Activated T-cell treated with anti-CD3 and anti-CD28 coated beads, Interleukin-2, amount 50 U/mL, for 48 hours (primary cell): ENCODE measurements at places on chromosomes 7 and 10.

DNA sequence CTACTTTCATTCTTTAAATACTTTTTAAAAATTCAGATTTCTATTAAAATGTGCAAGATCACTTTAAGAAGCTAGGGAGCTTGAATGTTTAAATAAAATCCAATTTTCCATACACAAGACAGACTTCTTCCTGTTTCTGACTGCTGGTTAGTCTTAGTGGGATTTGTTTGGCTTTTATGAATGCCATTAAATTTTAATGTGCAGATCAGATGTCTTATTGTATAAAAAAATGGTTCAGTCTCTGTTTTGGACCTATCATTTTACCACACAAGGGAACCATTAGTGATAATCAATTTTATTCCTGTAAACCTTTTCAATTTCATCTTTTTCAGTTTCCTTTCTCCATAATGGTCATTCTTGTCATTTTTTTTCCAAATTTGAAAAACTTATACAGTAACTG is 63.2 kb downstream of the VCL start:
- no peak for DNase-seq

DNA sequence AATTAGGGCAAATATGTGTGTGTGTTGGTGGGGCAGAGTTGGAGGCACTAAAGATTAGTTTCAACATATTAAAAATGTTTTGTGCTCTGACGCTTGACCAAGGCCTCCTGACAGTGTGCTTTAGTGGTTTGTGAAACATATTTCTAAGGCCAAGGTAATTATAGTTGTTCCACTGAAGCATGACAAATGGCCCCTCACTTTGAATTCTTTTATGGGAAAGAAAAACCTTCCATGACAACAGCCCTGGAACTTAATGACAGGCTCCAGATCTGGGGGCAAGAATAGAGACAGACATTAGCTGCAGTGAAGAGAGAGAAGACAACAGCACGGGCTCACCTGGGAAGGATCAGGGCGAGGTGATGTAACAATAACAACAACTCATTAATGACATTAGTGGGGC is 155.8 kb downstream of the CHN2 start:
- DNase-seq = no peak

GRCh38 chr10:43066481-43066880 is 10.4 kb upstream of the RET start:
- no peak for DNase-seq

GRCh38 chr10:127496035-127496434 is 53.1 kb upstream of the NPS start:
- DNase-seq = no peak

- no peak for DNase-seq
Observed at GRCh38 chr7:121385056-121385799, 10.9 kb downstream of the FAM3C start.

- DNase-seq = no peak
Observed at GRCh38 chr10:123323884-123324283, 169.7 kb downstream of the BUB3 start.

GRCh38 chr10:77350711-77351119 is 286.9 kb downstream of the KCNMA1 start:
- peak; percentile 66 for DNase-seq

GRCh38 chr10:22648547-22648961 is 65.8 kb downstream of the PIP4K2A start:
- no peak for DNase-seq

DNA sequence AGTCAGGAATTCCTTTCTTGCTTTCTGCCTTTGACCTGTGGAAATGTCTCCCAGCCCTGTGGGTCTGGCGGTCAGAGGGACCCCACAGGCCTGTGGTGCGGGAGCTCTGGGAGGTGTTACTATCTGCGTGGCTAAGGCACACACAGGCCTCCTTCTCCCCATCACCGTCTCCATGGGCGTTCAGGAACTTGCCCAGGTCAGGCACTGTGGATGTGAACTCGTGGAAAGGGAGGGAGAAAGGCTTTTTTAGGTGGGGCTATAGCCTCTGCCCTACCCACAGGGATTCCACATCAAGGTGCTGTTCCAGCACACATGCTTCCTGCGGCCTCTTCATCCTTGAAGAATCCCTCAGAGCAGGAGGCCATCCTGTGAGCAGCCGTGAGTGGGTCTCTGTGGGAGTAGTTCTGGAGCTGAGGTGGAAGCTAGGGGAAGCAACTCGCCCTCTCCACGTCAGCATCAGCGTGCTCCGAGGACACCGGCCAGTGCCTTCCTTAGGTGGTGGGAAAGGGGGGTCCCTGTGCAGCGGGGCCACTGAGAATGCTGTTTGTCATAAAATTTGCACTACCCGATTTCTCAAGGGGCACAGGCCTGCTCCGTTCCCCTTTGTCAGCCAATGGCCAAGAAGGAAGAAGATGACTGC is 7.5 kb upstream of the ATP6V0E2 start:
- no peak for DNase-seq

DNA sequence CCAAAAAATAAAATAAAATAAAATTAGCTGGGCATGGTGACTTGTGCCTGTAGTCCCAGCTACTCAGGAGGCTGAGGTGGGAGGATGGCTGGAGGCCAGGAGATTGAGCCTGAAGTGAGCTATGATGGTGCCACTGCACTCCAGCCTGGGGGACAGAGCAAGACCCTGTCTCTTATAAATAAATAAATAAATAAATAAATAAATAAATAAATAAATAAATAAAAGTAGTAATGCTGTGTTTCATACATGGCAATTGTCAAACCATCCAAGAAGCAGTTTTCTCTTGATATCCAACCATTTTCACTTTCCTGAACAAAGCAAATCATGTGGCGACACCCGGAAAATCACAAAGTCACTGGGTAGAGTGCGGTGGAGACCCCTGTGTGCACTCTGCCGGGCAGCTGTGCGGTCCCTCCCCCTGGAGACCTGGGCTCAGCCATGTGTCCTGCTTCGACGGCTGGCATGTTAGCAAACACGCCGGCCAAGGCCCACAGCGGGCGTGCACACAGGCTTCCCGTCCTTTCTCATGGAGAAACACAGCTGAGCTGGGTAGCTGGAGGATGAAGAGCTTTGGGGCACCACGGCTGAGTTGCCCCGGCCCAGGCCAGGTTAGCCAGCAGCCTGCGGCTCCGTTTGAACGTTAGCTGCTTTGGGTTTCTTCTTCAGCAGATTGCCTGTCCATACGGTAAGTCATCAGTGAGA is 22.3 kb upstream of the RNF32 start:
- no peak for DNase-seq

DNA sequence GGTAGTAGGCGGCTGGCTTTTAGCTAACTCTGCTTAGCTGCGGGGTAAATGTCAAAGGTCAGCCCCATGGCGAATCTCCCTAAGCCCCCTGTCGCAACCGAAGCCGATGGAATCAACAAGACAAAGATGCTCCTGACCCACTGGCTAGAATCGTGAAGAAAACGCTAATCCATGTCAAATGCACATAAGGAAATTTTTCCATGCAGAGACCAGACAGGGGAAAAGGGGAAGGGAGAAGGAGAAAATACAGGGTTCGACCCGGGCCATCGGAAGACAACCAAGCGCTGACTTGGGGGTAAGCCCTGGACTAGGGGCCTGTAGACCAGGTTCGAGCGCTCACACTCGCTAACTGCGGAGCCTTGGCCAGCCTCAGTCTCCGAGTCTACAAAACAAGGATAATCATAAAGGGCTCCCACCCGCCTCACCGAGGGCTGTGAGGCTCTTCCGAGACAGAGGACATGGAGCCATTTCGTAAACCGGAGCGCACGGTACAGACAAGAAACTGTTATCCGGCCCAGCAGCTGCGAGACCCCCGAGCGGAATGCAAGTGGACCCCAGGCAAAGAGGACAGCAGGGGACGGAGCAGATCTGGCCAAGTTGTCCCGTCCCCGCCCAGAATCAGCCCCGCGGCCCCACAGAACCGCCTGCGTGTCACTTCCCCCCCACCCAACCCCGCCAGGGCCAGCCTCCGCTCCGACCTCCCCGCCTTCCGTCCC is 507 bp downstream of the SAR1A start:
- no peak for DNase-seq

DNA sequence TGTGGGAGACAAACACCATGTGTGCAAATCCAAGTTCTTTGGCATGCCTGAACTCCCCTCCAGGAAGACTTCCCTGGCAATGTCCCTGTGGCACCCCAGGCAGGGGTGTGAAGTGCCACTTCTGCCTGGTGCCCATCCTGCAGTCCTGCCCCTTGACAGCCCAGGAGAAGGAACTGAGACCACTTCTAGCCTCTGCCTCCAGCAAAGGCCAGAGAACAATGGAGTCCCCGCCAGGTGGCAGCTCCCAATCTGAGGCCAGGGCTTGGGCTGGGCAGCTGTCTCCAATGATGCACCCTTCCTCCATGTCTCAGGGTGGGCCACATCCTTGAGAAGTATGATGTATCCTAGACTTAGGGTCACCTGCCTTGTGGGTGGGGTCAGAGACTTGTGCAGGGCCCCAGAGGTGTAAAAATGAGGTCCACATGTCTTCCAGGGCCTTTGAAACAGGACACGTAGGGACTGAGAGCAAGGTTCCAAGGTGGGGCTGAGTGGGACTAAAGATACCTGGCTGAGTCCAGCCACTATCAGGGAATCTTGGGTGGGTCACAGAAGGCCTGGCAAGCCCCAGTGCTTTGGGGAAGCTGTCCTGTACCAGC is 5.5 kb downstream of the FXYD4 start:
- DNase-seq = no peak

- no peak for DNase-seq
Observed at GRCh38 chr10:80518143-80518806, 19.4 kb upstream of the SH2D4B start.

- DNase-seq = no peak
Observed at GRCh38 chr7:47295606-47296005, 286.3 kb downstream of the TNS3 start.

DNA sequence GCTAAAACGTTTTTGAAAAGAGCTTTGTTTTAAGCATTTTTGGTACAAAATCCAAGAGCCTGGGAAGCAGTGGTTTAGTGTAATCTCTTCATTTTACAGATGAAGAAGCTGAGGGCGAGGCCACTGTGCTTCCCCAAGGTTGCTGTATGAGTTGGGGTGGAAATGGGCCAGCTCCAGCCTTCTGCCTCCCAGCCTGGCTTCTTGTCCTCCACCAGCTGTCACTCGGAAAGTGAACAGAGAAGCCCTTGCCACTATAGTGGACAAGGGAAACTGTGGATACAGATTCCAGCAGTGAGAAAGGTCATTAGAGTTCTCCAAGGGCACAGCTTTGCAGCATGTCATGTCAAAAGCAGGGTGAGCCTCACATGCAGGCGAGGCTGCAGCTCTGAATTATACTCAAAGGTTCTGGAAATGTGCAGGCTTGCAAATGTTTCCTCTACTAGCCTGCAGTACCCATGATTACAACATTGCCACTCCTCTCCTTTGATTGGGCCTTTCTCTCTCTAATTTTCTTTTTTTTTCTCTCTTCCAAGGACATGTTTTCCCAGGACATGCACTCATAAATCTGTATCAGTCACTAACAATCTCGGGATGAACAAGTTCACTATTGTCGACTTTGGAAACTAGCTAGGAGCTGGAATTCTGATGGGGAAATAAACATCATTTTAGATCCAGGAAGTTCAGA is 33.0 kb downstream of the BAMBI start:
- DNase-seq = no peak

DNA sequence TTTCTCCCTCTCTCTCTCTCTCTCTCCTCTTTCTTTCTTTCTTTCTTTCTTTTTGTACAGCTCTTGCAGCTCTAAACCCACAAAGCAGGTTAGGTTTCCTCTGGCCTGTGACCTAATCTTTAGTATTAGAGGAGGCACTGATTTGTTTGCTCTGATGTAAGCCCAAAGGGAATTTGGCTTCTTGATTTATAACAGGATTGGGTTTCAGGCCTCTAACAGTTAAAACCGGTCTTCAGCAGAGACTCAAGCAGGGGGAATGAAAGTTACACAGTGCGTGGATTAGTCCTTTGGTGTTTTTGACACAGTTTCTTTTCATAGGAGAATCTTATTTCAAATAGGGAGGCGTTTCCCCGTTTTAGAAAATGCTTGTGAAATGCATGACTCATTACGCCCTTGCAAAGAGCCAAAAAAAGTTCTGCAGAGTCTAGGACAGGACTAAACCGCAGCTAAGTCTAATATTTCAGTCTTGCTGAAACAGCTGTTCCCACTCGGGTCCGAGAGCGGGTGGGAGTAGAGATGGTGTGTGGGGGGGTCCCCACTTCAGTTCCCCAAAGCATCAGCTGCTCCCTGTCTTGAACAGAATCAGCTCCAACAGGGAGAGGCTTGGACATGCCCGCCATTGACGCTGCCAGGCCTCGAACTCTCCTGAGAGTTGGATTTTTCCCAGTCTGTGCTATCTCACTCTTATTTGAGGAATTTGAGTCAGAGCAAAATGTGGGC is 296.5 kb upstream of the PITRM1 start:
- DNase-seq = peak; percentile 30

DNA sequence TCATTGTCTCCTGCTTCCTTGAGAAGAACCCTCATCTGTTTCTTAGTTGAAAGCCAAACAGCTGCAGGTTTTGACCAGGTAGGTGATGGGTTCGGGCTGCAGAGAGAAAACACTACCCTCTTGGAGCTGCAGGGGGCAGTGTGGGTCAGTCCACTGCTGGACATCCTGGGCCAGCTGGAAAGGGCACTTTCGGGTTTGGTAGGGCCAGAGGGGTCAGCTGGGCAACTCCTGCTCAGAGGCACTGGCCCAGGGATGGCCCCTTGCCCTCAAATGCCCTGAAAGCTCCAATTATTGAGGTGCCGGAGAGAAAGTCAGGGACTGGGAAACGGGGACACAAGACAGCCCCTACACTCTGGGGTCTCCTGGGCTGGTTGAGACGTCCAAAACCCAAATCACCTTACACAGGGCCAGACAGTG is 90.7 kb downstream of the MKI67 start:
- DNase-seq = peak; percentile 77

DNA sequence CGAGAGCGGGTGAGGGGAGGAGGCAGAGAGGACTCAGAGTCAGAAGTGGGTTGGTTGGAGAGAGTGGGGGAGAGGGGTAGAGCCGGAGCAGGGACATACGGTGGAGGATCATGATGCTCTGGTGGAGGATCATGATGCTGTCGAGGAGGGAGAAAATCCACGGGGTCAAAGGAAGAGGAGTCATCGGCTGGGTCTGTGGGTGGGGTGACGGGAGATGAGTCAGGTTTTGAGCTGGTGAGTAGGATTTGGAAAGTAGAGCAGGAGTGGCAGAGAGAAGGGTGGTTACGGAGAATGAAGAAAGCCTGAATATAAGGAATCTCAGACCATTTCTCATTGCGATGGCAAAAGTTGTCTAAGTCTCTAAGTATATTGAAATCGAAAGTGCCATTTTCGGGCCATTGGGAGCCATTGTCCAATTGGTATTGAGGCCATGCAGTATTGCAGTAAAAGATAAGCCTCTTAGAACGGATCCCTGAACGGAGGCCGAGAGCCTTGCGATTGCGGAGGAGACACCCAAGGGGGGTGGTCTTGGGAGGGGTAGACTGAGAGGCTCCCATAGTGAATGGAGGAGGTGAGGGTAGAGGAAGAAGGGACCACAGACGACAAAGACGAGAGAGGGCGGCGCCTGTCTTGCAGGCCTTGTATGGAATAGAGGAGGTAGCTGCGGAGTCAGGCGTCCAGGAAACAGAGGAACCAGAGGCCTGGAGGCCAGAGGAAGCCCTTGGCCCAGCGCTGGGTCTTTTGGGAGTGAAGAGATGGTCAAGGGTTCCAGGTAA is 23.8 kb downstream of the SCIN start:
- no peak for DNase-seq

GRCh38 chr10:120336911-120337540 is 120.0 kb upstream of the PLPP4 start:
- DNase-seq = peak; percentile 67

- peak; percentile 21 for DNase-seq
Observed at GRCh38 chr7:98133181-98133580, 26.5 kb downstream of the LMTK2 start.
